Large intestine (tissue), 12 donors: ENCODE measurements at places on chromosomes 12 and 14.

- no peak for DNase-seq
- no peak overlapping the region for H3K27ac ChIP-seq
- H3K27me3 ChIP-seq = no peaks in the 10 kb centered on the region
- H3K4me3 ChIP-seq = no peak overlapping the region
Measured at GRCh38 chr12:124804011-124804621, 59.5 kb downstream of the SCARB1 start.

DNA sequence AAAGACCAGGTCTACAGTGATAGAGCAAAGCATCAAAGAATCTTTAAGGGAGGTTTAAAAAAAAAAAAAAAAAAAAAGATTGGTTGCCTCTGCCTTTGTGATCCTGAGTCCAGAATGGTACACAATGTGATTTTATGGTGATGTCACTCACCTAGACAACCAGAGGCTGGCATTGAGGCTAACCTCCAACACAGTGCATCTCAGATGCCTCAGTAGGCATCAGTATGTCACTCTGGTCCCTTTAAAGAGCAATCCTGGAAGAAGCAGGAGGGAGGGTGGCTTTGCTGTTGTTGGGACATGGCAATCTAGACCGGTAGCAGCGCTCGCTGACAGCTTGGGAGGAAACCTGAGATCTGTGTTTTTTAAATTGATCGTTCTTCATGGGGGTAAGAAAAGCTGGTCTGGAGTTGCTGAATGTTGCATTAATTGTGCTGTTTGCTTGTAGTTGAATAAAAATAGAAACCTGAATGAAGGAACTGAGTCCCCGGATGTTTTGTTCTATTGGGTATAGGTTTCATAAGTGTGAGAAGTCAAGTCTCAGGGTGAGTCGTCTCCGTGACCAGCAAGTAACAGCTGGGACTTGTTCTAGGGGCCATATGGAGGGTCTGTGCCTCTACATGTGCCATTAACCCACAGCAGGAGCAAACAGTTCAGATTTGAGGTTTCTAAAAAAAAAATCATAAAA lies 9.3 kb downstream of the PEBP1 start:
- no peak for DNase-seq
- H3K36me3 ChIP-seq = peaks cover 59% of the 10 kb centered on the region
- H3K4me3 ChIP-seq = no peak overlapping the region
- H3K27me3 ChIP-seq = no peaks in the 10 kb centered on the region

DNA sequence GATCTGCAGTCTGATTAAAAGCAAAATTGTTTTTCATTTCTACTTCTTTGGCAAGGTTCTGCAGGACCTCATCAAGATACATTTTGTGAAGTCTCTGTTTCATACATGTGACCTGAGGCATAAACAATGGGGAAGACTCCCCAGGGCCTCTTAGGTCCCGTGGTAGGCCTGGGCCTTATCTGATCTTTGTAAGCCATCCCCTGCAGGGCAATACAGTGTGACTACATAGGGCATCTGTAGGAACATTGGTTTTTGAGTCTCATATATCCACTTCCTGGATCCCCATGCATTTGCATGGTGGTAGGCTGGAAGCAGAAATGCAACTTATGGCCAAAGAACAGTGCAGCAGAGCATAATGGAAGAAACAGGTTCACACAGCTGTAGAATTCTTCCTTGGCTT lies 6.0 kb downstream of the FAR2 start:
- no peaks in the 10 kb centered on the region for H3K27me3 ChIP-seq
- peaks cover 12% of the 10 kb centered on the region for H3K4me1 ChIP-seq
- DNase-seq = peak; percentile 45
- no peaks in the 10 kb centered on the region for H3K36me3 ChIP-seq
- H3K4me3 ChIP-seq = no peak overlapping the region
- peak overlapping the region; percentile 67 for H3K27ac ChIP-seq

- DNase-seq = no peak
- no peaks in the 10 kb centered on the region for H3K4me1 ChIP-seq
- peaks cover 5% of the 10 kb centered on the region for H3K27me3 ChIP-seq
- no peak overlapping the region for H3K4me3 ChIP-seq
Measured at GRCh38 chr14:72557671-72558070, 336.2 kb downstream of the DPF3 start.

DNA sequence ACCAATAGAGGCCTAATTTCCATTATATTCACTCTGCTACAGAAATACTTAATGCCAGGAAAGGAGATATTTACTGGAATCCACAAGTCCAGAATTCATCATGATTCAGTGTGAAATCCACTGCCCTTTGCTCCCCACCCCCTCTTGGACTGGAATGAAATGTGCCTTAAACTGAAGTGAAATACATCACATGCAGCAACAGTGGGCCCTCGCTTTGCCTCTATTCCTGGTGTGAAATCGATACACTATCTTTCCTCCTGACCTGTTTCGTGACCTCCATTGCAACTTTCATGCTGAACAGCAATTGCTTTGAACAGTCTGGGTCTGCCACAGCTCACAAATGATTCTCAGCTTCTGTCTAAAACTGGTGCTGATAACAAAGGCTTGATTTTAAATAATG lies 100.6 kb downstream of the NPAS3 start:
- H3K27ac ChIP-seq = no peak overlapping the region
- no peak overlapping the region for H3K4me3 ChIP-seq
- DNase-seq = no peak
- no peaks in the 10 kb centered on the region for H3K36me3 ChIP-seq

GRCh38 chr12:126051611-126052107 lies 986.4 kb downstream of the AACS start:
- no peaks in the 10 kb centered on the region for H3K36me3 ChIP-seq
- H3K27ac ChIP-seq = peak overlapping the region; percentile 19
- DNase-seq = peak; percentile 32
- H3K4me1 ChIP-seq = no peaks in the 10 kb centered on the region

DNA sequence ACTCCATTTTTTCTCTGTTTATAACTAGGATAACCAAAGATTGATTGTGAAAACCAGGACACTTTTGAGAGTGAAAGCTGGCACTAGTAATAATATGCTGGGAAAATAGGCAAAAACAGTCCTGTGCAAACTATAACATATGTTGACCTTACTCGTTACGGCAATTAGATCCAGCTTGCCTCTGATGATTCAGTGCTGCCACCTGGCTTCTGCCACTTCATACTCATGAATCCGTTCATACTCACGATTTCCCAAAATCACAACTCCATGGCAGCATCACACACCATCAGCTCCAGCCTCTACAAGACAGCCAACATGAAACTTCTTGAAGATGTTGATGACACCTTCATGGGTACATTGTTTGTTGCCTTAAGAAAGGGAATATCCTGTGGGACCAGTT lies 49.1 kb upstream of the CAND1 start:
- H3K4me1 ChIP-seq = no peaks in the 10 kb centered on the region
- no peak overlapping the region for H3K4me3 ChIP-seq
- no peaks in the 10 kb centered on the region for H3K36me3 ChIP-seq
- H3K27ac ChIP-seq = no peak overlapping the region

- H3K4me3 ChIP-seq = no peak overlapping the region
- no peak overlapping the region for H3K27ac ChIP-seq
- peaks cover 91% of the 10 kb centered on the region for H3K36me3 ChIP-seq
Measured at GRCh38 chr12:6860116-6860515, 7.2 kb upstream of the TPI1 start.

GRCh38 chr14:80867091-80867490 lies 74.4 kb downstream of the CEP128 start:
- H3K4me3 ChIP-seq = no peak overlapping the region
- no peaks in the 10 kb centered on the region for H3K36me3 ChIP-seq
- H3K27ac ChIP-seq = no peak overlapping the region
- no peaks in the 10 kb centered on the region for H3K27me3 ChIP-seq
- no peak for DNase-seq

DNA sequence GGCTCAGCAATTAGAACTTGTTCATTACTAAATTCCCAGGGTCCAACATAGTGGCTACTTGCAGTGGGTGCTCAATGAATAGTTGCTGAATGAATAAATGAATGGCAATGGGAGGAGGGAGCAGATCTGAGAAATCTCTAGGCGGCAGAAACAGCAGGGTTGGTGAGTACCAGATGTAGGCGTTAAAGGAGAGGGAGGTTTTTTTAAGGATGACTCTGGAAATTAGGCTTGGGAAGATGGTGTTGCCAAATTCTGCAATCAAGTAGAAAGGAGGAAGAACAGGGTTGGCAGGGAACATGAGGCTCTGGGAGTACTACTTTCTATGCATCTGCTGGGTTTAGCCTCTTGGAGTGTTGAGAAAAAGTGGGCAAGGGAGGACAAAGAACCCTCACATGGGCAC lies 207.1 kb downstream of the APAF1 start:
- H3K4me1 ChIP-seq = no peaks in the 10 kb centered on the region
- DNase-seq = no peak
- H3K27me3 ChIP-seq = no peaks in the 10 kb centered on the region
- no peak overlapping the region for H3K27ac ChIP-seq

DNA sequence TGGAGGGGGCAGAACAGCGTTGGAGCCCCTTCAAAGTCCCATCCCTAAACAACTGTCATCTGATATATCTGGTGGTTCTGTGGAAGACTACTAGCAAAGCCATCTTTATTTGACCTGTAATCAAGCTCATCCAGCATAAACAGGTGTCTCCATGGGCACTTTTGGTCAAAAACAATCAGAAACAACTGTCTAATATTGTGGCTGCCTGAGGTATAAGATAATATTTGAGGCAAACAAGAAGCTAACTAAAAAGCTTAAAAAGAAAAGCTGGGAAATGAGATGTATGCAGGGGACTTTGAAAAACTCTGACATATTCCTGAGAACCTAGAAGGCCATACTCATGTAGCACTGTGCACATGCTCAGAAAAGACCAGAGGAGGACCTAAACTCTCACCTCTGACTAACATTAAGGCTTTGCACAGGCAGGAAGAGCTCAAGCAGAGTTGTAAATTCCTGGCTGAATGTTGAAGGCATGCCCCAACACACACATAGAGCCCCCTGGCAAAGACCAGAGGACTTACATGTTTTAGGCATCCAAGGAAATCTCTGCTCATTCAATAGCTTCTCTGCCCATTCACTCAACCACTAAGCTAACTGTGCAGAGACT lies 27.2 kb upstream of the AP4S1 start:
- peaks cover 17% of the 10 kb centered on the region for H3K36me3 ChIP-seq
- no peak overlapping the region for H3K27ac ChIP-seq
- no peaks in the 10 kb centered on the region for H3K4me1 ChIP-seq
- H3K27me3 ChIP-seq = no peaks in the 10 kb centered on the region
- no peak for DNase-seq

GRCh38 chr12:52455821-52456220 lies 3.9 kb upstream of the KRT6B start:
- H3K4me1 ChIP-seq = no peaks in the 10 kb centered on the region
- H3K27me3 ChIP-seq = no peaks in the 10 kb centered on the region
- H3K36me3 ChIP-seq = no peaks in the 10 kb centered on the region
- no peak overlapping the region for H3K4me3 ChIP-seq
- no peak for DNase-seq

- no peak overlapping the region for H3K4me3 ChIP-seq
- peak overlapping the region; percentile 4 for H3K27ac ChIP-seq
- H3K4me1 ChIP-seq = peaks cover 15% of the 10 kb centered on the region
- DNase-seq = no peak
Measured at GRCh38 chr14:68922886-68923285, 56.2 kb downstream of the ACTN1 start.

GRCh38 chr14:24311837-24312615 lies 724 bp downstream of the LTB4R start:
- DNase-seq = no peak
- peaks cover 37% of the 10 kb centered on the region for H3K4me1 ChIP-seq
- peaks cover 21% of the 10 kb centered on the region for H3K27me3 ChIP-seq
- peaks cover 2% of the 10 kb centered on the region for H3K36me3 ChIP-seq
- H3K27ac ChIP-seq = no peak overlapping the region
